ENCODE measurements at places on chromosomes 11 and 22.

- DNase-seq: peak; percentile 63
Observed at GRCh38 chr11:69156235-69156639, 502 bp downstream of the SMIM38 start.

- DNase-seq: no peak
Observed at GRCh38 chr22:29043906-29044575, 17.6 kb downstream of the C22orf31 start.

DNA sequence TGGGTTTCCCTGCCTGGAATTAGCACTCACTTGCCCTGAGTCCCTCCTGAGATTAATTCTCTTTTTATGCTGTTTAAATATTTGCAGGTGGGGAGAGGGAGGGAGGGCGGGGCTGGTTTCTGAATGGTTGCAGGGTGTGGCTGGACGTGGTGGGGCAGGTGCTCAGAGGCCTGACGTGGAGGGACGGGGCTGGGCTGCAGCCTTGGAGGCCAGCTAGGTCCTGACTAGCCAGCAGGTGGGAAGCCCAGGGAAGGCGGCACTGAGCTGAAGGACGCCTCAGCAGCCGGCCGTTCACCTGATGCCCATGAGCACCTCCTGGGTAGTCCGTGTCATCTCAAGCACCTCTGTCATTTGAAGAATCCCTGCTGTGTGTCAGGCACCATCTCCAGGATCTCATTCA is 21.3 kb downstream of the SGSM1 start:
- DNase-seq: no peak

DNA sequence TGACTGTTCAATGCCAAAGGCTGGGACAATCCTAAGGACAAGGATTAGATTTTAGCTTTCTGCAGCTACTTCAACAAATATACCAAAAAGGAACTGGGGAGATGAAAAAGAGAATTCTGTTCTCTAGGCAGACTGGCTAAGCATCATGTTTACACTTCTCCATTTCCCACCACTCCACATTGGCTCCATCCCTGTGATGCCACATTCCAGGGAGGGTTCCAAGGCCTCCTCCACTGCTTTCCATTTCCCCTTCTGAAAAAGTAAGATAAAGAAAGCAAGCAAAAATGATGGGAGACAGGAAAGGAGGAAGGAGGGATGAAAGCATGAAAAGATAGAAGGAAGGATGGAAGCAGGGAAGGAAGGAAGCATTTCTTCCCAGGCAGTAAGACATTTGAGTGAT is 315.8 kb downstream of the BLID start:
- no peak for DNase-seq

GRCh38 chr11:123033895-123034294 is 28.0 kb downstream of the HSPA8 start:
- no peak for DNase-seq

DNA sequence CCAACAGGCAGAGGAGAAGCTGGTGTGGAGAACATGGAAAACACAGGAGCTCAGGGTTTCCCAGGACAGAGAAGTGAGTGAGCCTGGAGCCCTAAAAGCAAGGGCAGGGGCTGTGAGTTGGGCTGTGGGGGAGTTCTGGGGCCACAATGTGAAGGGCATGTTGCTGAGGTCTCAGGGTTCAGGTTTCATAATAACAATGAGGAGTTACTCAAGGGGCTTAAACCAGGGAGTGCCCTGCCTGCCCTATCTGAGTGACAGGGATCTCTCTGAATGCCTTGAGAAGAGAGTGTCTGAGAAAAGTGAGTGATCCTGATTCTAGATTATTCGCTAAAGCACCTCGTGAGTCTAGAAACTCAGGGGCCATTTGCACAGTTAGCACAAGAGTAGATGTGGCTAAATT is 129.6 kb downstream of the VPREB1 start:
- DNase-seq: no peak

- no peak for DNase-seq
Observed at GRCh38 chr22:23910496-23911190, 16.5 kb downstream of the MIF start.

- peak; percentile 74 for DNase-seq
Observed at GRCh38 chr11:86672007-86672621, at the start of gene ME3. ME3 (minus strand) TSS chr11:86672616.

GRCh38 chr11:89490981-89491690 is at the start of gene NOX4:
NOX4 (minus strand) TSS chr11:89491375; CDS start chr11:89491246, 129 bp downstream.
- peak; percentile 80 for DNase-seq

DNA sequence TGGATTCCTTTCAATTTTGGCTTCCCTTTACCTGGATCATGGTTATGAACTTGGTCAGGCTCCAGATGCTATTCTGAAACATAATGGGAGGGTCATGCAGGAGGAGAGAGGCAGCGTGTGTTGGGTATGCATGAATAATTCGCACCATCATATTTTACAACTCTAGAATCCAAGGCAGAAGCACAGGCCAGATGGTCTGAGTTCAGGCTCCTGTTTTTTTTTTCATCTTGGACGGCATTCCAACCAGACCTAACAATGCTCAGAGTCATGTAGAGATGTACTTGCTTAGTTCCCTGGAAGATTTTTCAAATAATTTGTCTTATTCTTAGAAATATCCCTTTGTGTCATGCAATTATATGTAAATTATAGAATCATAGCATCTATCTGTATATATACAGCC is 393.5 kb downstream of the JRKL start:
- no peak for DNase-seq

GRCh38 chr11:59791639-59792038 is 18.9 kb downstream of the MRPL16 start:
- no peak for DNase-seq

GRCh38 chr22:23183061-23183698 is 2.9 kb downstream of the BCR start:
- peak; percentile 79 for DNase-seq

GRCh38 chr11:3146612-3147256 is 18.4 kb downstream of the OSBPL5 start:
- DNase-seq: no peak

DNA sequence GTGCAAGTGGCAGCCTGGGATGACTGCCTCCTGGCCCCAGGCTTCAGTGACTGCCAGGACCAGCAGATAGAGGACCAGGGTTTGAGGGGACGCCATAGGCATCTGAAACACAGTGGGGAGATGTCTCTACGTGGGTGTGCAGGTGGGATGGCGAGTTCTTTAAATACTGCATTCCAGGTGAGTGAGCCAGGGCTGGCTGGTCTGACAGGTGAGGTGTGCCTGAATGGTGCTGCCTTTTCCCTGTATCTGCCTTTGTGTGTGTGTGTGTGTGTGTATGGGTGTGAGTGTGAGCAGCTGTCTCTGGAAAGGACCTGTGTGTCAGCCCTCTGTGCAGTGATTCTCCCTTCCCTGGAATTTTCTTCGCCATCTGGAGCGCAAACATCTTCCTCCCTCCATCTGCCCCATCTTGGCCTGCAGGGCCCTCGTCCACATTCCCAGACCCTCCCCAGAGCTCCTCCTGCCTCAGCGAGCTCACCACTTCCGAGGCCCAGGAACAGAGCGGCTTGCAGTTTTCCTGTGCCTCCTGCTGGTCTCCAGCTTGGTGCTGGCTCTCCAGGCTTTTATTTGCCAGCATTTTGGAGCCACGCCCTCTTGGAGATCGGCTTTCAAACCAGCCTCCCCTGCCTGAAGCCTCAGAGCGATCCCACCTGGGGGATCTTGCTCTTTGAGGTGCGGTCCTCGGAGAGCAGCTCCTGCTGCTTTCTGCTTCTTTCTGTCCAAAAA is at the start of gene GPHA2:
GPHA2 (minus strand) TSS at position 535 of the 723 bp plus-strand sequence; CDS start at position 102, 433 bp downstream.
- DNase-seq: peak; percentile 58

DNA sequence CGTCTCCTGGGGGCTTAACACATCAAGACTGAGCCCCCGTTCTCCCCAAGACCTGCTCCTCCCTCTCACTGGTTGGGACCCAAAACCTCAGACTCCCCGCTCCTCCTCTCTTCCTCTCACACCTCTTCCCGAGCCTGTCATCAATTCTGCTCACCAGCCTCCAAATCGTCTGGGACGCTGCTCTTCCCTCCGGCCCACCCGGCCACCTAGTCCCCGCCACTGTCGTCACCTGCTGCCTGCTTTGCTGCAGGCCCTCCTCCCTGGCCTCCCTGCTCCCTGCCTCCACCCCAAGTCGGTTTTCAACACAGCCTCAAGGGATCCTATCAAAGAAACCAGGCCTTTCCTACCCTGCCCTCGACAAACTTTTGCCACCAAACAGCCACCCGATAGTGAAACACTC is 3.1 kb downstream of the MFNG start:
- DNase-seq: no peak

- no peak for DNase-seq
Observed at GRCh38 chr11:95119361-95120060, 29.9 kb downstream of the ENDOD1 start.

DNA sequence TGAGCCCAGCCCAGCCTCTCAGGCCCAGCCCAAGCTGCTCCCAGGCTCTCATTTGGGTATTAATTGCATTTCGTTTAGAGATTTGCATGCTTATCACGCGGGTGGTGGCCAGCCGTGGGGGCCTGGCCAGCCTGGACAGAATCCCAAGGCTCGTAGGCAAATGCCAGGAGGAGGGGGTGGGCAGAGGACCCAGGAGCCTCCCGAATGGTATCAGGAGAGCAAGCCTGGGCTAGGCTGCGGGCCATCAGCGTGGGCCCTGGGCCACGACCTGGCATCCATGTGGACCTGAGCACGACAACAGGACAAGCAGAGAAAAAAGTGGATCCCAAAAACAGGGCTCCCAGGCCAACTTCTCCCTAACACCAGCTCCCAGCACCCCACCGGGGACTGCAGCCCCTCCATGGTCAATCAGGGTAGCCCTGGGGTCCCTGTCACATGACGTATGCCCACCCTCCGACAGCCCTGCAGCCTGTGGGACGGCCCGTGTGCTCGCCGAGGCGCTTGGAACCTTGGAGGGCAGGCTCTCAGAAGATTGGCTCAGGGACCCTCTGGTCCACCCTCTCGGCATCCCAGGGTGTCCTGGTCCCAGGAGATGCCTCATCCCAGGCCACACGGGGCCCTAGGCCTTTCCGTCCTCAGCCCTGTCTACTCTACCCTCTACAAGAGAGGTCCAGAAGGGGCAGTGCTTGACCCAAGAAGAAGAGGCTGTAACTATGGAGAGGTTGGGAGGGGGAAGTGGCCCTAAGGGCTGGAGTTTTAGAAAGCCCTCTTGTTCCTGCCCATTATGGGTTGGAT is 8.8 kb downstream of the ASCL2 start:
- no peak for DNase-seq

GRCh38 chr11:9158898-9159391 is 67.5 kb upstream of the SCUBE2 start:
- DNase-seq: no peak

DNA sequence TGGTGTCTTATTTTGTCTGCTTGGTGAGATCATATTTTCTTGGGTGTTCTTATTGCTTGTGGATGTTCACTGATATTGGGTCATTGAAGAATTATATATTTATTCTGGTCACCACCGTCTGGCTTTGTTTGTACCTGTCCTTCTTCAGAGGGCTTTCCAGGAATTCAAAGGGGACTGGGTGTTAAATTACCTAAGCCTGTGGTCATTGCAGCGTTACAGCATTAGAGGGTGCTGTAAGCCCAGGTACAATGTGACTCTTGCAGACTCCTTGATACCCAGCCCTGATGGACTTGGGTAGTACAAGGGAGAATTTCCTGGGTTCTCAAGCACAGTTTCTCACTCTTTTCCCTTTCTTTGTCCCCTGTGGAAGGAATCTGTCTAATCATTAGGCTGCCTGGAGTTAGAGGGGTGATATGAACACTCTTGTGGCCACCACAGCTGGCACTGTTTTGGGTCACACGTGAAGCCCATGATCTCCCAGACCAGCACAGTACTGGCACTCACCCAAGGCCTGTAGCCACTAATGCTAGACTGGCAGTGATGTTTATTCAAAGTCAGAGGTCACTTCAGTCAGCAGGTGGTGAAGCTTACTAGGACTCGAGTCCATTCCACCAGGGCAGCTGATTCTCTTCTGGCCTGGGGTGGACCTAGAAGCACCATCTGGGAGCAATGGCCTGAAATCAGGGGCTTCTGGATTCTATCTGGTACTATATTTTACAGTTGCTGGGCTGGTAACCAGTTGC is 56.1 kb upstream of the NARS2 start:
- no peak for DNase-seq

- no peak for DNase-seq
Observed at GRCh38 chr11:118783724-118784495, 7.1 kb downstream of the DDX6 start.

Data from right hindlimb (tissue), 1 donor.